ENCODE measurements at places on chromosomes 1 and 21.

DNA sequence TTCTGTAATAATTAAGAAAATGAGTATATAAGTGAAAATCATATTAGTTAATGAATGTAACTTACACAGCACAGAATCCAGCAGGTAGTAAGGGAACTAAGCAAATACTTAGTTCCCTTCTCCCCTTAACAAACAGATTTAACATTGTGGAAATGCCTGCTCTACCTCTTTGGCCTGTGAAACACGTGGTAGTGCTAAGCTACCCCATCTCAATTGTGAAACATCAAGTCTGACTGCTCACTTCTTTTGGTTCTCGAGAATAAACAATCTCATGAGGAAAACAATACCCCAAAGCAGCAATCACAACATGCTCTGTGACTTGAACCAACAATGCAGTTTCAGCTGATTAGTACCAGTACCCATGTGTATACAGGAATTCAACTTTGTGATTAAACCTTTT lies 4.7 kb downstream of the MYSM1 start:
- DNase-seq = no peak

- DNase-seq = no peak
These were observed 461.7 kb downstream of the PTPRU start for GRCh38 chr1:29698033-29698432.

- no peak for DNase-seq
These were observed 754 bp upstream of the LSS start for GRCh38 chr21:46229133-46229922.

DNA sequence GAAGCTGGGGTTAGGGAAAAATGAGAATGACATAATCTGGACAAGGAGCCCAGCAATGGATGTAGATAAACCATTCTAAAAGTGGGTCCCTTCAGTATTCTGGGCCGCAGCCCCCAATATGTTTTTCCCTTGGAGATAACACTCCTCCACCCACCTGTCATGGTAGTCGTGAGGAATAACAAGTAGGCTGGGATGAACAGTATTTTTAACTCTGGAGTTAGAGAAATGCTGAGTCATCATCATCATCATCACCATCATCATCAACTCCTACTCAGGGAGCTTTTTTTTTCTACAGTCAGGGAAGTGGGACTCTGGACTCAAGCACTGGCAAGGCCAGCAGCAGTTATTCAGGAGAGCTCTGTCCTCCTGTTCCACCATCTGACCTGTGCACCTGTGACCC lies 12.8 kb downstream of the CADM3 start:
- DNase-seq = no peak

- DNase-seq = no peak
These were observed 275.5 kb downstream of the CAMTA1 start for GRCh38 chr1:7060745-7061144.

DNA sequence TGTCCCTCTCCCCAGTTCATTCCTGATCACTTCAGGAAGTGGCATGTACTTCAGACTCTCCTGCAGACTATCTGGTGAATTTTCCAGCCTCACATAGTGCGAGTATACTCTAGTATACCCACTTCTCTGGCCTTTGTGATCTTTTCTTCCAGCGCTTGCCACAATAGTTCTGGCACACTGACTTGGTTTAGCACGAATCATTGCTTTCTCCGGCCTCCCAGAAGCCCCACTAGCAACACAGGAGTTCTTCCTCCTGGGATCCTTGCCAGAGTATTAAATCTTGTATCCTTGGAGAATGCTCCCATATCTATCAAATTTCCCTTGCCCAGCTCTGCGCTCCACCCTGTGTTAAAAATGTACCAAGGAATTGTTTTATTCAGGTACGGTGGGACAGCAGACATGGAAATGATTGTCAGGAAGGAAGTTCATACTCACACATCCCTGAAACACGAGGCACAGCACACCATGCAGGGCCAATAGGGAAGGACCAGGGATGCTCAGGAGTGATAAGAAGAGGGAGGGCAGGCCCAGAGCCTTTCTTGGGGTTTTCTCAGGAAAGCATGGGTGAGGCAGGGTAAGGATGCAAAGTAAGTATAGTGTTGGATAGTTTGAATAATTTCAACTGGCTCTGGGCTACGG lies 136.7 kb downstream of the ADSS2 start:
- DNase-seq = no peak

- no peak for DNase-seq
These were observed 1.6 kb upstream of the TMEM63A start for GRCh38 chr1:225883616-225884265.

DNA sequence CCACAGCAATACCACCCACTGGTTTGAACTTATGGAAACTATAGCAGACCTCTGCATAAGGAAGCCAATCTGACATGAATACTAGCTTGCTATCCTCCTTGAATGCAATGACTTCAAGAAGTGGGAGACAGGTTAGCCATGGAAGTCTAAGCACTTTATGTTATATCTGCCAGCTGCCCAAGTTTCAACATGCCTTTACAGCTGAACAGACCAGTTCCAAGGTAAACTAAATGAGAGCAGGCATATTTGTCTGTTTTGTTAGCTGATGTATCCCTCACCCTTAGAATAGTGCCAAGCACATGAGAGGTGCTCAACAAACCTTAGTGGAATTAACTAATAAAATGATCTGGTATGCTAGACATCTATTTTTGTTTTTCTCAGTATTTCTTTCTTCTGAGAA lies 65.1 kb downstream of the ALG14 start:
- no peak for DNase-seq

GRCh38 chr1:212565571-212566305 lies 42.8 kb upstream of the ATF3 start:
- DNase-seq = no peak

DNA sequence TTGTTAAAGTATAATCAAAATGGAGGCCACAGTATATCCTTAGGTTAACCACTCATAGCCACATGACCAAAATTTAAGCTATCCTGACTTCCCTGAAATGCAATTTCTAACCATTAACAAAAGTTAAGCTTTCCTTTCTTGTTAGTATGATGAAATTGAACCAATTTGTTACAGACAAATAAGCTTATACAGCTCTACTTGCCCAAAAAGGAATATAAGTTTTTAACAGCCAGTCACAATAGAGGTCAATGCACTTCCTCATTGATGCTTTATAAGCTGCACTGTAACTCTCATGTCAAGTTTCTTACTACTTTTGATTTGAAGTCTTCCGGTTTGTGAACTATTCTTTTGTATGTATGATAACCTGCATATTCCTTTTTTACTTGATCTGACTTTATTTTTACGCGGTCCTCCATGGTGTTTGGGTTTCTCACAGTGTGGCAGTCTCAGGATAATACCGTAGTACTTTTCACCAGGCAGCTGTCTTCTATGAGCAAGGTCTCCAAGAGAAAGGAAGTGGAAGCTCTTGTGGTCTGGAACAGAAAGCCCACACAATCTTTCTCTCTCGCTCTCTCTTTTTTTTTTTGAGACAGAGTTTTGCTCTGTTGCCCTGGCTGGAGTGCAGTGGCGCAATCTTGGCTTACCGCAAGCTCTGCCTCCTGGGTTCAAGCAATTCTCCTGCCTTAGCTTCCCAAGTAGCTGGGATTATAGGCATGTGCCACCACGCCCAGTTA lies 331.6 kb downstream of the SRGAP2C start:
- DNase-seq = no peak
